ENCODE measurements at places on chromosomes 7 and 10.

DNA sequence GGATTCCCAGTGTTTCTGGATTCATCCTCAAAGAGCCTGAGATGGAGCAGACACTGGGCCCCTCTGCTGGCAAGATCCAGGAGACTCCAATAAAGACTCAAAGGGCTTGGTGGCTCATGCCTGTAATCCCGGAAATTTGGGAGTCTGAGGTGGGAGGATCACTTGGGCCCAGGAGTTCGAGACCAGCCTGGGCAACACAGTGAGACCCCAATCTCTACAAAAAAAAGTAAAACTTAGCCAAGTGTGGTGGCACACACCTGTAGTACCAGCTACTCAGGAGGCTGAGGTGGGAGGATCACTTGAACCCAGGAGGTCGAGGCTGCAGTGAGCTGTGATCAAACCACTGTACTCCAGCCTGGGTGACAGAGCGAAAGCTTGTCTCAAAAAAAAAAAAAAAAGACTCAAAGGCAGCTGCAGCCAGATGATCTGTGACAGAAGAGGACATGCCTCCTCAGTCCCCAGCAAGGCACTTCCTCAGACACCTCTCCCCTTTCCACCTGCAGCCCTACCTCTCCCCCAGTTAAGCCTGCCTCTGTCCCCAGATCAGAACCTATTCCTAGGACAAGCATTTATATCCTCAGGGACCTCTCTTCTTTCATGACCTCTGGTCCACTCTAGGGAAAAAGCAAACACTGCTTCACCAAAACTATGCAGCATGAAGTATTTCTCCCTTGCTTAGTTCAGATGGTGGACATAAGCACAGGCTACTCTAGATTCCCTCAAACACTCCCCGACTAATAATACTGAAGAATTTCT is 27.9 kb downstream of the PDLIM1 start:
- DNase-seq = no peak

DNA sequence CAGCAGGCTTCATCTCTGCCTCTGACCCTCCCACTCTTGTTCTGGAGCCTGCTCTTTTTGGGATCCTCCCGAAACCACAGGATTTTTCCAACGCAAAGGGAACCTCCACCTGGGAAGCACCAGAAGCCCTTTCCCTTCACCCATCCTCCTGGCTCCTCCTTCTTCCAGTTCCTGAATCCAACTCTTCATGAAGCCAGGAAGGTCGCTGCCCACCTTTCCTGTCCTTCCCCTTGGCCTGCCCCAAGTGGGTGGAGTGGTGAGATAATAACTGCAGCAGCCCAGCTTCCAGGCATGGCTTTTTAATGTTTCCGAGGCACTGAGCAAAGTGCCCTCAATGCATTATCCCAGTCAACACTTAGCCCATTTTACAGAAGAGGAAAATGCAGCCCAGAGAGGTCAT is 70.8 kb upstream of the EEPD1 start:
- DNase-seq = no peak

GRCh38 chr7:127550247-127550646 is 35.1 kb downstream of the GCC1 start:
- peak; percentile 13 for DNase-seq

DNA sequence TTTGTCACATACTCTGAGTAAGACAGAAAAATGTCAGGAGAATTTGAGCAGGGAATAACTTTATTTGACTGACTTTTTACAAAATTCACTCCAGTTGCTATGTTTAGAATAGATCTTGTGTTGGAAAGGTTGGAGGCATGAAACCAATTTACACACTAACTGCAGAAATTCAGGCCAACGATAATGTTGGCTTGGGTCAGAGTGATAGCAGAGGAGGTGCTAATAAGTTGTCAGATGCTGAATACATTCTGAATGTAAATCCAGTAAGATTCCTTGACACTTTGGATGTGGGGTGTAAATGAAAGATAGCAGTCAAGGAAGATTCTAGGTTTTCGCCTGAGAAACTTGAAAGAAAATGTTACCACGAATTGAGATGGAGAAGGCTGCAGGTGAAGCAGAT is 502.5 kb upstream of the GHITM start:
- DNase-seq = no peak

DNA sequence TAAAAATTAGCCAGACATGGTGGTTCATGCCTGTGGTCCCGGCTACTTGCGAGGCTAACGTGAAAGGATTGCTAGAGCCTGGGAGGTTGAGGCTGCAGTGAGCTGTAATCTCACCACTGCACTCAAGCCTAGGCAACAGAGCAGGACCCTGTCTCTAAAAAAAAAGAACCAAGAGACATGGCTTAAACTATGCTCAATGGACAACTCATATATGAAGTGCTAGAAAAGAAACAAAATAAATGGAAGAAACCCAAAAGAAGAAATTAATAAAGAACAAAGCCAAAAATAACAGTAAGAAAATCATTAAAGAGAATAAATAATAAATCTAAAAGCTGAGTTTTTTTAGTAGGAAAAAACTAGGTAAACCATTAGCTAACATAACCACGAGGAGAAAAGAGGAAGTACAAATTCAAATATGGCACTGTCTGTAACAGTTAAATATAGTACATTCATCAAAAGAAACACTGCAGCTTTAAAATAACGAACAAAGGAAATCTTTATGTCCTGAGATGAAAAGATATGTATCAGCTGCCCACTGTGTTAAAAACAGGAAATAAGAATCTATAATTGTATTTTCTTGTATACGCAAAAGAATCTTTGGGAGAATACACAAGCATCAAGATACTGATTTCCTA is 48.7 kb downstream of the UPF2 start:
- no peak for DNase-seq

DNA sequence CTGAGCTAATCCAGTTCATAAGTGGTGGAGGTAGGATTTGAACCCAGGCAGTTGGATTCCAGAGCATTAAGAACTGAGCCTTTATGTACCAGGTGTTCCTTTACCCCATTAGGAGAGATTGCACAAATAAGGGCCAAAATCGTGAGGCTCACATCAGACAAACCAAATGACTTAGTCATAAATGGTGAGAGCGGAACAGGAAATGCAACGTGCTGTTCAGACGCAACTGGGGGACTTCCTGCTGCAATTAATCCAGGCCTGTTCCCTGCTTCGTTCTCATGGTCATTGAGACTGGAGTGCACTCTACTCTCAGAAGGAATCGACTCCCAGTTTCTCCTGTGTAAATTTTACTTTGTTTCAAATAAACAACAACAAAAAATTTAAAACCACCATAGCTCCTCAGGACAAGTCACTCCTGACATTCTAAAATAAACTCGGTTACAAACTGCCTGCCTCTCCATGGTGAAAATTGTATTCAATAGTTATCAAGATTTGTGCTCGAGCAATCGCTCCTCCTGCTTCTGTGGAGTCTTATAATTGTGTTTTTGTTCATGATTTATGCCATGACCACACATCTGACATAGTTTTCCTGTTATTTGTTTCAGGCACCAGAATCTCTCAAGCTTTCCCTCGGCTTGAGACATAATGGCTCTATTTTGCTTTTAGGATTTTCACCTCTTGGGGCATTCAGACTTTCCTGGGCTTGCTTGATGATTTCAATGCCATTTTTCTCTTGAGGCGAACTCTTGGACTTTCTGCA is 115.3 kb upstream of the BMPER start:
- DNase-seq = no peak

DNA sequence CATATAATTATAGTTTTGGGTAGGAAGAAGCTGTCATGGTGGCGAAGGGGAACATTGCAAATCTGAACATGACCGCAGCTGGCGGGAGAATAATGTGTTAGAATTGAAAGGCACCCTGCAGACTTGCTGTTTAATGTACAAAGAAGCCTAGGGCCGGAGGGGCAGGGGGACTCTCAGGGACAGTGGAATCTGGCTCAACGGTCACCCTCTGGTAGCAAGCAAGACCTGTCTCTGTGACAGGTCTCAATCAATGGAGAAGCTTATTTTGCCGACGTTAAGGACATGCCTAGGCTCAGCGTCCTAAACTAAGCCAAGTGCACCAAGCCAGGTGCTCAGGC is 177.3 kb downstream of the NSUN6 start:
- DNase-seq = no peak

GRCh38 chr10:7493996-7494395 is 83.2 kb upstream of the SFMBT2 start:
- DNase-seq = no peak

- no peak for DNase-seq
These were observed 442.1 kb upstream of the C7orf33 start for GRCh38 chr7:148148456-148148855.

DNA sequence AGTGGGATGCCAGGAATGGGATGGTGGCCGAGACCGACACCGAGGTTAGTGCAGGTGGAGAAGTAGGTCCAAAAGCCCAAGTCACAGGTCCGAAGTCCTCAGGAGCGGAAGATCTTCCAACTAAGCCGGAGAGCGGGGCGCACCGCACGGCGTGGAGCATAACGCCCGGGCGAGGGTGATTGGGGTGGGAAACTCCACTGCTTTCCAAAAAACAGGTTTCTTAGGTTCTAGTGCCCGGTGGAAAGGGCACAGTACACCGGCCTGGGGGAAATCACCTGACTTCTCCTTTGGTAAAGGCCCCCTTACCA is 11.4 kb upstream of the SPAG6 start:
- no peak for DNase-seq

GRCh38 chr10:47137311-47137851 is 162.6 kb upstream of the GDF10 start:
- DNase-seq = no peak

- no peak for DNase-seq
These were observed 104.3 kb downstream of the AHR start for GRCh38 chr7:17402628-17403278.

GRCh38 chr10:133332936-133333699 is 3.6 kb downstream of the CALY start:
- no peak for DNase-seq

GRCh38 chr10:124643330-124644009 is 100.7 kb downstream of the FAM53B start:
- DNase-seq = no peak

GRCh38 chr7:120060875-120061274 is 212.1 kb upstream of the KCND2 start:
- no peak for DNase-seq

DNA sequence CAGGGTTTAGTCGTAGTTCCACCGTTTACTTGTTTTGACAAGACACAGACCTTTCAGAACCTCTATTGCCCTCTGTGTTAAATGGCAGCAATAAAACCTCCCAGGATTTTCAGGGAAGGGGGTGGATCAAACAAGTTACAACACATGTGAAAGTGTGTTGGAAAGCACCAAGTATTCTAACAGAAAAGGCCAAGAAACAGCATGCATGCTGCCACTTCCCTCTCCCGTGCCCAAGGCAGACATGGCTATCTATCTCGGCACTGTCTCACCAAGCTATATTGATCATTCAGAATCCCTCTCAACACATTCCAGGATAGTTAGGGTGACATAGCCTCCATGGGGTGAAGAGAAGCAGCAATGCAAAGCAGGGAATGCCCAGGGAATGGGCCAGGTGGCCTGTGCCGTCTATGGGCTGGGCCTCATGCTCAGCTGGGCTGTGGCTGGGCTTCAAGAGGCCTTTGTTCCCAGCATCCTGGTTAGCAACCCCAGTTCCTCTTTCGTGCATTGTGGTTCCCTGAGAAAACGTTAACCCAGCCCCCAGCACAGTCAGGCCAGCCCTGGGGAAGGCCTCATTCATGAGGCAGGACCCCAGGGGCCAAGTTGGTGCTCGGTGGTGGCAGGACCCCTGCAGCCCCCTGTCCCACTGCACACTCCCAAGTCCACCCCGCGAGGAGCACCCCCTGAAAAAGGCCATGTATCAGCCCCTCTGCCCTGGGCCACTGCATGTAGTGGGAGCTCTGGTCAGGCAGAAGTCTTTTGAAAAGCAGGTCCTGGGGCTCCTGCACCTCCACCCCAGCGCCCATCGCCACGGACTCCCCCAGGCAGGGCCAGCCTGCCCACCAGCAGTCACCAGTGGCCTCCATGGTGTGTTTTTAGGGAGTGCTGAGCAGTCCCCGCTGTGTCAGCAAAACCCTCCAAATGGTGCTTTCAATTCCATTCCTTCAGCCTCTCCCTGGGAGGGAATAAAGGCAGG is 25.5 kb downstream of the VSIR start:
- DNase-seq = no peak

DNA sequence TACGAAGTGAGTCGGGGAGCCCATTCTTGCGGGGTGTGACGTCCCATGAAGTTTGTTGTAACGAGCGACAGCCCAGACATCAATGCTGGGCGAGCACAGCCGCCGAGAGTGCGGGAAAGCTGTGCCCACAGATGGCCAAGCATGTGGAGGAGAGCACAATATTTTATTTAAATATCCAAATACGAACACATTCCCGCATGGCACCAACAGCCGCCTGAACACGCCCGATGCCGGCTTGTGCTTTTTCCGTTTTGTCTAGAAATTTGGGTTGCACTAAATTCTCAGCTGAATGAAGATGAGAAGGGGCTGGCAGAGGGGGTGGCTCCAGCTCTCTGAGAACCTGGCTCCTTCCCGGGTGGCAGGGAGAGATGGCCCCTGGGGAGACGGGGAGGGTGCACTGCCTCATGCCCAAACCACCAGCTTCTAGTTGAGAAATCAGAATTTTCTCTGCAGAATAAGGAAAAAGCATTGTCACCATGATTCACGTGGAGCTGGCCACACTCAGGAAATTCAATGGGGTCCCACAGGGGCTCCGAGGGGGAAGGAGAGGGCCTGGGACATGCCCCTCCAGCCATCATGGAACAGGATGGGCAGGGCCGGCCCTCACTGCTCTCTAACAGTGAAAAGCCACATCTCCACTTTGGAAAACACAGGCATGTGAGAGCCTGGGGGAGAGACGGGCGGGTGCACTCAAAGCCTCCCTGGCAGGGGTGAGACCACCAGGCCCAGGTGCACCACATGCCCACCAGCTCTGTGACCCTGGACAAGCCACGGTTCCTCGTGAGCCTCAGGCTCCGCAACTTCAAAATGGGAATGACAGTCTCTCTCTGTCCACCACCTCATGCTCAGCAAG is 48.3 kb downstream of the EBF3 start:
- no peak for DNase-seq

- no peak for DNase-seq
These were observed 2.3 kb upstream of the NRP1 start for GRCh38 chr10:33336582-33337325.

DNA sequence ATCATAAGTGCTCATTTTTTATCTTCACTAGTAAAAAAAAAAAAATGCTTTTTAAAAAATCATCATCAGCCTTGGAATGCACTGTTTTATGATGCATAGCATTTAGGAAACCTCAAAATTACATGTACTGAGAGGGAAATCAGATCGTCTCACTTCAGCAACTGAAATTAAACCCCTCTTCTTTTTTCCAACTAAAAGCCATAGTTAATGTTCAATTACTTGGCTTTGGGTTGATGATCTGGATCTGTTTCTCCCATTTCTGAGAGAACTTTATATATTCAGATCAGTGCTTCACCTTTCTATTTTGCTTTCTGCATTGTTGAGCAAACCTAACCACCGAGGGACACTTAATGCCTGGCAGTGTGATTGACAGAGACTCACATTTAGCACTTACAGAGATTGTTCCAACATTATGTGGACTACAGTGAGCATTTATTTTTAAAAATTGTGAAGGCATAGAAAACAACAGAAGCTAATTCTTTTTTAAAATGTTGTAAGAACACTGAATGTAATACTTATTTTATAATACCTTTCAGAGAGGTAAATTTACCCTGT is 678.4 kb downstream of the PHTF2 start:
- DNase-seq = no peak

DNA sequence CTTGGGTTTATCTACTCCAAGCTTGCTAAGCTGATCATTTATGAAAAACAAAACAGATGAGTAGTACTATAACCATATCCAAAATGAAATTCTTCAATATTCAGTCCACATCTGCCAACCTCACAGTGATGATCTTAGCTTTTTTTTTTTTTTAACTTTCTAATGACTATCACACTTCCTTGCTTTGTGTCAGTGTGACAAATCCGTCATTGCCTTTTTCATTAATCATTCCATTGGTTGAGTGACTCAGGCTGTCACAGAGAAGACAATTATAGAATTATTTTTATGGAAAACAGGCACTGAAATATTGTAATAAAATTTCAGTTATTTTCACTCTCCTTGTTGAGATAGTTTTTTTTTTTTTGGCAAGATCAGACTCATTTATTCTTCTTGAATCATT is 70.7 kb downstream of the CPVL start:
- no peak for DNase-seq
